ENCODE measurements at places on chromosomes 11 and 22.
A peak's percentile ranks its signal among the peaks of the same experiment; 100 is the strongest.

GRCh38 chr22:47084226-47084625 is 321.8 kb downstream of the TBC1D22A start:
- no peak for DNase-seq

- no peak for DNase-seq
These were observed 6.4 kb upstream of the MRPL48 start for GRCh38 chr11:73781303-73781702.

DNA sequence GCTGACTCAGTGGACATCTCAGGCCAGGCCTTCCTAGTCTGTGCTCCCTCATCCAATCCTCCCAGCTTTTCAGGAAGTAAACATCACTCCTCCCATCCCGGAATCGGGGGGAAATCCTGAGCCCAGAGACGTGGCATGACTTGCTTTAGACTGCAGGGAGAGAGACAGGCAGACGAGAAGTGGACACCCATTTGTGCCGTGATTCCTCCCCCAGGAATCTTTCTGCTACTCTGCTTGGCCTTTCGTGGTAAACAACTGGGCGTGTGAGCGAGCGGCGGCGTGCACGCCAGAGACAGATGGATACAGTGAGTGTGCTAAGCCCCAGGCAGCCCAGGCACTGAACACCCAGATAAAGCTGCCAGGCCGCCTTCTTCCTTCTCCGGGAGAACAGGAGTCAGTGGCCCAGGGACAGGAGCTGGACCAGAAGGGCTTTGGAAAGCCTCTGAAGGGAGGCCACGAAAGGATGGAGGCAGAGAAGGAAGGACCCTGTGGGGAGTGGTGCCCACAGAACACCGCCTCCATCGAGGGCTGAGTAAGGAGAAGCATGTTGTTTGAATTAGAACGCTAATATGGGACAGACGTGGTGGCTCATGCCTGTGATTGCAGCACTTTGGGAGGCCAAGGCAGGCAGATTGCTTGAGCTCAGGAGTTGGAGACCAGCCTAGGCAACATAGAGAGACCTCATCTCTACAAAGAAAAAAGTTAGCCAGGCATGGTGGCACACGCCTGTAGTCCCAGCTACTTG is 53.0 kb upstream of the PRR5 start:
- no peak for DNase-seq

GRCh38 chr11:85867751-85868150 is 12.6 kb downstream of the CCDC83 start:
- no peak for DNase-seq

DNA sequence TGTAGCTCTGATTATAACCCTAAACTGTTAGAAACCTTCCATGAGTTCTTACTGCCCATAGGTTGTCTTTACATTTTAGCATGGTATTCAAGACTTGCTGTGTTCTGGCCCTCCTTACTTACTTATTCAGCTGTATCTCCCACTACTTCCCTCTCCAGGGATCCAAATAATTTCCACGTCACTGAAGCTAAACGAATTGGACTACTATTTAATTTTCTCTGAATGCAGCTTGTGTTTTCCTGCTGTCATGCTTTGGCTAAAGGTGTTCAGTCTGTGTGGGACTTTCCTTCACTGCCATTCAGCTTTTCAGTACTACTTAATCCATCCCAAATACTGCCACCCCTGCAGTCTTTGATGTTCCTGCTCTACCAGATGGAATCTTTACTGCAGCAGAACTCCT is 88.3 kb downstream of the UVRAG start:
- no peak for DNase-seq

GRCh38 chr22:26318975-26319374 is 110.1 kb upstream of the ASPHD2 start:
- no peak for DNase-seq

- peak; percentile 43 for DNase-seq
These were observed 678 bp upstream of the RANGAP1 start for GRCh38 chr22:41286639-41287091.

DNA sequence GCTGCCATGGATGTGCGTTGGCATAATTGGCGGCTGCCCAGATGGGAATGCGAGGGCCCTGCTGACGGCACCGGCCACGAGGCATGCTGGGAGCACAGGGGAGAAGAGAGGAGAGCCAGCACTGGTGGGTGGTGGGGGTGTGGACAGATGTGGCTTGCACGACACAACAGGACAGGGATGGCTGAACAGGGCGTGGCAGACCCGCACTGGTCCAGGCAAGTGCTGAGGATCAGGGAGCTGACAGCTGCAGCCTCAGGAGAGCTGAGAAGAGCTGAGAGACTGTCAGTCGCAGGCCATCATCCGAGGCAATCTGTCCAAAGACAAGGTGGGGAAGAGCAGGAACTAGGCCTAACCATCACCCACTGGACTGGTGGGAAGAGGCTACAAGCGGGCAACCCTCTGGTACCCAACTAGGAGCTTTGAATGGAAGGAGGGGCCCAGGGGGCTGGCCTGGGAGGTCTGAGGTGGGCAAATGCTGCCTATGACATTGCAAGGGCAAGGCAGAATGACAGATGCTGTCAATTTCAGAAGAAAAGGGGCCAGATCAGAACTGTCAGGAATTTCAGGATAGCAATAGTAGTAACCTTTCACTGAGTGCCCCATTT is 2.4 kb downstream of the GNB1L start:
- no peak for DNase-seq

GRCh38 chr22:30728826-30729225 is 34.2 kb downstream of the OSBP2 start:
- DNase-seq: no peak

- no peak for DNase-seq
These were observed 51.6 kb downstream of the LGR4 start for GRCh38 chr11:27420722-27421572.

- no peak for DNase-seq
These were observed at the start of gene HBD for GRCh38 chr11:5234381-5234834. Gene HBD, minus strand, starts transcription at chr11:5234483. Its CDS starts 50 bp downstream, at chr11:5234433.

DNA sequence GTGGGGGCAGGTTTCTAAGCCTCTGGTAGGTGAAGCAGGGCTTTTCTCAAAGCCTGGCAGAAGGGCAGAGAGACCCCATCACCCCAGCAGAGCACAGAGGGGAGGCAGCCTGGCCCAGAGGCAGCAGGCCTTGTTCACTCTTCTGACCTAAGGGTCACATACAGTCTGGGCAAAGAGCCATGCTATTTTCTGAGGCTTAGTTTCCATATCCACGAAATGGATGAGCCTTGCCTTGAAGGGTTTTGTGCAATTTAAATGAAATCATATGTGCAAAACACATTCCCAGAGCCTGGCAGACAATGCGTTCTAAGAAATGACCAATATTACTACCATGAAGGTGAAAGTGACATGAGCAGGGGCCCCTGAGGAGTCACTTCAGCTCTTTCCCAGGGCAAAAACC is 44.5 kb downstream of the HIRA start:
- no peak for DNase-seq

- DNase-seq: no peak
These were observed 679.3 kb upstream of the CCDC179 start for GRCh38 chr11:23539556-23539955.

DNA sequence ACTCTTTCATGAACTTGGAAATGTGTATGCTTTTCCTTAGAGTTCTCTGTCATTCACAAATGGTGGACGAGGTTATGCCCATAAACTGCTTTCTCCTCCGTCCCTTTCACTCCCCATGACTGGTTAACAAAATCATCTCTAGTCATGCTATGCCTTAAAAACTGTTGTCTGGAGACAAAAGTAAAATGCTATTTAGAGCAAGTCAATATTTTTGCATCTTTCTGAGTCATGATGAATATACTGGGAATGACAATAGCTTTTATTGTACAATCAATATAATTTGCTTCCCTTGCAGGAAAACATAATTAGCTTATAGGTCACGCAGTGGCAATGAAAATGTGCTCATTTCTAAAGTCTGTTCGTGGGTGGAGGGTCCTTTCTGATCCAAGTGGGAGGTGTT is 216.7 kb upstream of the SORL1-AS1 start:
- DNase-seq: no peak

DNA sequence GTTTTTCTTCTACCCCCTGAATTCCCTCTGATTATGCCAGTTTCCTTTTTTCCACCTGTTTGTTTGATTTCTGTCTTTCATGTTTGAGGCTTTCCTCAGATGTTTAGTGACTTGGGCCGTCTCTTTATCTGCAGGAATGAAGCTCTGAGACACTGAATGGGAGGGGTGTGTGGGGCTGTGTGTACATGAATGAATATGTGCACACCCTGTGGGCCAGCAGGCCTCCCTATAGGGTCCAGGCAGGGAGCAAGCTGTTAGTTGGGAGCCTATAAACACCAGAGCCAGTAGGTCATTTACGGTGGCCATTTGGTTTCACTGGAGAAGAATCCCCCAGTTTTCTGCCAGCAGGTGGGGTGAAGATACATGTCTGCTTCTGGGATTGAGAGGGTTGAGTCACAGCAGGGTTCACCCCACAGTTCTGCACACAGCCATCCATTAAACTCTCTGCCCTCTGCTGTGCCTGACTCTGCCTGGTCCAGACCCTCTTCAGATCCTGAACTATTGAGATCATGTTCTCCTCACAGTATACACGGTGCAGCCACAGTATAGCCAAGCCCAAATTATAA is 34.8 kb downstream of the BARX2 start:
- DNase-seq: no peak

- no peak for DNase-seq
These were observed 8.5 kb downstream of the AMOTL1 start for GRCh38 chr11:94776351-94777321.

DNA sequence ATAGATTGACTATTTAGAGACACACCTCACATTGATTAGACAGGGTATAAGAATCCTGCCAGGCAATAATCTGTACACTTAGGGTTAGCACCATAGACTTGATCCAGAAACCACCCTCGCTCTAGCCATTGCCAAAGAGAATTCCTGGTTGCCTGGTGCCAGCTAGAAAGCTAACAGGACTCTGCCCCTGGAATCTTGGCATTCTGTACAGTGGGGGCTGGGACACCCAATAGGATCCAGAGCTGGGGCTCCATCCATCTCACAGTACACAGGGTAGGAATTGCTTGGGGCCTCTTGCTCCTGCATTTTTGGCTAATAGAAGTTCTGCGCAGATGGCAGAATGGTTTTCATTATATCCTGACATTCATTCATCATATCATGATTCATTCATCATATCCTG is 3.0 kb upstream of the APLNR start:
- no peak for DNase-seq

- no peak for DNase-seq
These were observed 52.5 kb downstream of the NECTIN1 start for GRCh38 chr11:119676461-119677020.

DNA sequence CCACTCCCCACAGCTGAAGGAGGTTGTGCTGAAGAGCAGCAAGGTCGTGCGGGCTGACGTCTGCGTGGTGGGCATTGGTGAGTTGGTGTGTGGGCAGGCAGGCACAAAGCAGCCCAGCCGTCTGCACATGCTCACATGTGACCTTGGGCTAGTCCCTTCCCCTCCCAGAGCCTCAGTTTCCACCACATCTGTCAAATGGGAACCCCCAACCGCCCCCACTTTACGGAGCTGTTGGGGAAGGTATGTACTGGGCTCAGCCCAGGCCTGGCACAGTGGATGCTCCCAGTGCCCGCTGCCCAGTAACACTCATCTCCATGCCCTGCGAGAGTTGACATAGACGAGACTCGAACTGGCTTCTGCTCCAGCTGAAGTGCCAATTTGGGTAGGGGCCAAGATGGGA is 5.1 kb upstream of the LZTR1 start:
- DNase-seq: no peak

- DNase-seq: no peak
These were observed 18.7 kb downstream of the H19 start for GRCh38 chr11:1978720-1979473.

DNA sequence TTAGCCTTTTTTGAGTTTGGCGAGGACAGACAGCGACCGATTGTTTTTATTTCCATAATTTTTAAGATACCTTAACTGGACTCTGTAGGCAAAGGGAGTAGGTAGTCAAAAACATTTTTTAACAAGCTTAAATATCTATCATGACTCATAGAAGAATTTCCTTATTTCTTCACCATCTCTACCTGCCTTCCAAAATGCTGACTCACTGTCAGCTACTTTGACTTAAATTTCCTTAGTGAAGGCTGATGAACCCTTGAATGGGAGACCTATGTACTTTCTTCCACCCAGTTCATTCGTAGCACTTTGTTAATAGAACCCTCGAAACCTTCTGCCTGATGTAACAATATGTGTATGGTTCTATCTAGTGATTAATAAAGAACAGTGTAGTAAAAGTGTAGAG is 1.1 kb upstream of the MTMR2 start:
- no peak for DNase-seq

- no peak for DNase-seq
These were observed 20.3 kb downstream of the FLI1 start for GRCh38 chr11:128714123-128714522.

- DNase-seq: no peak
These were observed 15.1 kb upstream of the RRAS2 start for GRCh38 chr11:14373941-14374646.

Data from activated CD4-positive, alpha-beta T cell treated with anti-CD3 and anti-CD28 coated beads, Interleukin-2, amount 50 U/mL, for 1 hour (primary cell).